Esophagus mucosa (tissue), 1 donor: ENCODE measurements at places on chromosomes 1 and 21. TPM values are rescaled to one million over a fixed set of nuclear protein-coding genes. Genes with fewer than 3 reads are reported as not detected.

Gene SYPL2
- not detected for total RNA-seq

Gene CD53
- total RNA-seq, result 5.1 TPM

Gene APCS
- not detected for total RNA-seq

Gene BGLAP
- 0.28 TPM for total RNA-seq

Gene AMY1C
- total RNA-seq, result not detected

Gene SPATA17
- 1.00 TPM for total RNA-seq

Gene YIPF1
- 20.1 TPM for total RNA-seq

Gene SH2D1B
- 3.4 TPM for total RNA-seq

Gene OLIG2
- not detected for total RNA-seq

Gene CR1
- total RNA-seq, result 0.96 TPM

Gene NR1I3
- not detected for total RNA-seq

Gene RBM34
- 63.7 TPM for total RNA-seq

Gene PLEKHG5
- total RNA-seq, result 24.4 TPM

Gene S100A7A
- 24.6 TPM for total RNA-seq

Gene GIPC2
- total RNA-seq, result 1.8 TPM

Gene PDZK1IP1
- 273 TPM for total RNA-seq

Gene LIN9
- 3.4 TPM for total RNA-seq

Gene GPR52
- 0.56 TPM for total RNA-seq

Gene FCRL1
- 1.2 TPM for total RNA-seq

Gene MAEL
- 0.24 TPM for total RNA-seq

Gene AKR1A1
- total RNA-seq, result 223 TPM

Gene CFAP141
- not detected for total RNA-seq

Gene C1orf141
- total RNA-seq, result not detected

Gene FCRL3
- 0.20 TPM for total RNA-seq

Gene SPRR2F
- 198 TPM for total RNA-seq

Gene LCE1C
- total RNA-seq, result 1.00 TPM

Gene DOCK7
- 15.6 TPM for total RNA-seq

Gene SUMO3
- 51.9 TPM for total RNA-seq

Gene CRNN
- total RNA-seq, result 1,110 TPM

Gene RAB42
- 0.40 TPM for total RNA-seq

Gene PLPPR5
- not detected for total RNA-seq

Gene EDN2
- 4.7 TPM for total RNA-seq

Gene TNFRSF18
- total RNA-seq, result 16.3 TPM

Gene PDE4B
- total RNA-seq, result 1.6 TPM

Gene C4BPA
- total RNA-seq, result 0.24 TPM

Gene ADARB1
- total RNA-seq, result 5.9 TPM

Gene FAM89A
- 12.4 TPM for total RNA-seq

Gene NCSTN
- total RNA-seq, result 60.1 TPM

Gene PRAMEF4
- total RNA-seq, result not detected

Gene RAD54L
- 5.2 TPM for total RNA-seq

Gene SPATA1
- total RNA-seq, result 1.1 TPM

Gene SPEN
- 25.1 TPM for total RNA-seq

Gene DNAH14
- total RNA-seq, result 5.9 TPM

Gene CFHR1
- total RNA-seq, result 0.60 TPM

Gene DNAJC8
- total RNA-seq, result 45.8 TPM

Gene HES2
- total RNA-seq, result 47.3 TPM

Gene SLC35D1
- 9.0 TPM for total RNA-seq

Gene SV2A
- total RNA-seq, result 0.20 TPM

Gene KCNK2
- 0.08 TPM for total RNA-seq

Gene ECM1
- 438 TPM for total RNA-seq

Gene SPRR2G
- 0.68 TPM for total RNA-seq

Gene CADM3
- 0.48 TPM for total RNA-seq

Gene PRDM2
- total RNA-seq, result 24.7 TPM

Gene CLCNKA
- total RNA-seq, result 0.08 TPM

Gene COL9A2
- total RNA-seq, result 0.64 TPM

Gene CLDN8
- total RNA-seq, result 1.6 TPM

Gene PLA2G4A
- 8.4 TPM for total RNA-seq

Gene KCNJ10
- not detected for total RNA-seq

Gene POFUT2
- 6.2 TPM for total RNA-seq
